ENCODE measurements at places on chromosomes 13 and 19. TPM values are rescaled to one million over a fixed set of nuclear protein-coding genes. Genes with fewer than 3 reads are reported as not detected.

DNA sequence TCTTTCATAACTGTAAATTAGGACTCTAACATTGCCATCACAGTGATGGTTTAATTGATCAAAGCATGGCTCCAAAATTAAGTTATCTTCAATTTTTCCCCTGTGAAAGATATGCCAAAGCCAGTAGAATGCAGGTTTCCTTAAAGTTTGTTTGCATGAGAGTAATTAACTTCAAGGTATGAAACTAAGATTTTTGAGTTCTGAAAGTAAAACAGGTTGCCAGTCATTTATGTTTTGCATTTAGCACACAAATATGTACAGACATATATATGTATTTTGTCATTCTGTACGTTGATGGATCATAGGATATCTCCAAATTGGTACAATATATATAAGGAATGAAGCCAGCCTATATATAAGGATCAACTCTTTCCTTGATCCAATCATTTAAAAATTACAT, 23.6 kb upstream of the NDFIP2 start:
- no peak for DNase-seq

GRCh38 chr13:100984085-100984705, 309.6 kb upstream of the TMTC4 start:
- no peak for DNase-seq

- DNase-seq: no peak
Observed at GRCh38 chr19:29370276-29370675, 155.5 kb upstream of the VSTM2B start.

GRCh38 chr19:12996406-12997094, 1.3 kb downstream of the NFIX start:
- peak; percentile 33 for DNase-seq

DKKL1 gene
- total RNA-seq: 0.53 TPM

DNA sequence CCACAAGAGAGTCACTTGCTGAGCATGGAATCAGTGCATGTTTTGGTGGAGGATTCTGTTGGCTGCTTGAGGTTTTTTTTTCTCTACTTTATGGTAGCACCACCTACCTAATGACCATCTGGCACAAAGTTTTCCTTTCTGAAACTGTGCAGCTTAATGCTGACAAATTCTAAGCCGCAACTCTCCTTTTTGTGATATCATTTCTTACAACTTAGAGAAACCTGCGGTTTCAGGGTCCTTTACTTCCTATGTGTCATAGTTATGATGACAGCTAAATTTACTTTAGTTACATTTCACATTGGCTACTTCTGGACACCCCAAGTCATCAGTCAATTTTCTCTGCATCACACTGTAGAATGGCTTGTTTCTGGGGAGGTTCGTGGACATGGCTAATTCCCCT, 115.4 kb upstream of the TMTC4 start:
- DNase-seq: no peak

GRCh38 chr19:48746738-48747575, at the start of gene IZUMO1:
IZUMO1 (minus strand) TSS chr19:48746909; CDS start chr19:48745859, 1,050 bp downstream.
- no peak for DNase-seq

DNA sequence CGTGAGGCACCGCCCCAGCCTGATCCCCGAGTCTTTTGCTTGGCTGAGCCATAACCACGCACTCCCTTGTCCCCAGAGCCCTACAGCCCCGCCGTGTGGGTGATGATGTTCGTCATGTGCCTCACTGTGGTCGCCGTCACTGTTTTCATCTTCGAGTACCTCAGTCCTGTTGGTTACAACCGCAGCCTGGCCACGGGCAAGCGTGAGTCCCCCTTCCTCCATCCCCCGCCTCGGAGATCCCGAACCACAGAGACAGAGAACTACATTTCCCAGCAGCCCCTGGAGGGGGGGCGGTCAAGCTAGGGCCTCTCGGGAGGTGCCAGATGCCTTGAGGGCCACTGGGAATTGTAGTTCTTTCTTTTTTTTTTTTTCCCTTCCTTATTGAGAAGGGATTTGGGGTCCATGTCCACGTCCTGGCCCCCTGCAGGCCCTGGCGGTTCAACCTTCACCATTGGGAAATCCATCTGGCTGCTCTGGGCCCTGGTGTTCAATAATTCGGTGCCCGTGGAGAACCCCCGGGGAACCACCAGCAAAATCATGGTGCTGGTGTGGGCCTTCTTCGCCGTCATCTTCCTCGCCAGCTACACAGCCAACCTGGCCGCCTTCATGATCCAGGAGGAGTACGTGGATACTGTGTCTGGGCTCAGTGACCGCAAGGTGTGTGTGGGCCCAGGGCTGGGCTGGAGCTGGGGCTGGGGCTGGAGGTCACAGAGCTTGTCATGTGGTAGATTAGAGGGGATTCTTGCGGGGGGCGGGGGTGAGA, 25.9 kb downstream of the GRIN2D start:
- DNase-seq: no peak

GRCh38 chr13:96091164-96092117, 1.5 kb downstream of the HS6ST3 start:
- no peak for DNase-seq

- no peak for DNase-seq
Observed at GRCh38 chr13:23609874-23610576, 39.8 kb downstream of the TNFRSF19 start.

ZNF71 gene
- not detected for total RNA-seq

KLF2 gene
- 5.9 TPM for total RNA-seq

- DNase-seq: no peak
Observed at GRCh38 chr13:83995930-83996329, 113.7 kb upstream of the SLITRK1 start.

PTPRH gene
- 103 TPM for total RNA-seq

DNA sequence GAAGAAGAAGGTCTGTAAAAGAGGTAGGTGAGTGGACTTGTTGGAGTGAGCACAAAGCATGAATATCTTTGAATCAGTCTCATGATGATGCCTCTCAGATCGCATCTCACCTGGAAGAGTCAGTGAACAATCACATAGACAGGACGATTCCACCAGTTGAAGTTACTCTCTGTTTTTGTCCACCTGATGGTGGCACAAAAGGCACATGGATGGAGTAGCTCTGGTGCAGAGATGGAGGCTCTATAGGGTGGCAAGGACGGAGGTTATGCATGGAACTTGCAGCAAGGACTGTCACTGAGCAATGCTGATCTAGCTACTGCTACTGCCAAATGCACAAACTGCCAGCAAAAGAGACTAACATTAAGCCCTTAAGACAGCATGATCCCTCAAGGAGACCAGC, 10.3 kb upstream of the MYCBP2 start:
- DNase-seq: peak; percentile 3

BST2 gene
- 134 TPM for total RNA-seq

FCGBP gene
- total RNA-seq: 14.8 TPM

CFD gene
- total RNA-seq: 1.1 TPM

DNA sequence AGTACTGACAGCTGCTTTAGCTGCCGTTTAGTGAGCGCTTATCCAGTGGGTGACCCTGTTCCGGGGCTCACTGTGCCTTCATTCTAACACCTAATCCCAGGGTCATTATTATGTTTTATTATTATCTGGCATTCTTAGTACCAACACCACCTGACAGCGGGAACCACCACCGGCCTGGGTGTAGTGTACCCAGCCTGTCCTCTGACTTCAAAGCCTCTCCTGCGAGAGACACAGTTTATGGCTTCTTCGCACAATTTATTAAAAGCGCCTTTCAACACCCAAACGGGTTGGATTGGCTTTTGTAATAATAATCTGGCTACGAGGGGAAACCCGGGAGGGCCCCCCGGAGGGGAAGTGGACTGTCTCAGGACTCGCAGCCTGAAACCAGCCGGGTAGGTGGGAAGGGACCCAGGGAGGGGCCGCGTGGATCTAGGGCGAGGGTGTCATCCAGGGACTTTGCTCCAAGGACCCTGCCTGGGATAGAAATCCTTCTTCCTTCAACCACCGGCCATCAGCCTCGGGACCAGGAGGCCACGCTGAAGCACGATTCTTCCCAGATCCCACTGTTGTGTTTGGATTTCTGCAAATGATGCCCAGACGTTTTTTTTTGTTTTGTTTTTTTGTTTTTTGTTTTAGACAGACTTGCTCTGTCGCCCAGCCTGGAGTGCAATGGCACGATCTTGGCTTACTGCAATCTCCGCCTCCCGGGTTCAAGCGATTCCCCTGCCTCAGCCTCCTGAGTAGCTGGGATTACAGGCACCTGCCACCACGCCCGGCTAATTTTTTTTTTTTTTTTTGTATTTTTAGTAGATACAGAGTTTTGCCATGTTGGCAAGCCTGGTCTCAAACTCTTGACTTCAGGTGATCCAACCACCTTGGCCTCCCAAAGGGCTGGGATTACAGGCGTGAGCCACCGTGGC, 1.6 kb upstream of the ZBTB7A start:
- DNase-seq: no peak

Measured in HT-29 (cell line).